Lung (tissue), 17 donors: ENCODE measurements at places on chromosomes 7 and 10.
A peak's percentile ranks its signal among the peaks of the same experiment; 100 is the strongest.

DNA sequence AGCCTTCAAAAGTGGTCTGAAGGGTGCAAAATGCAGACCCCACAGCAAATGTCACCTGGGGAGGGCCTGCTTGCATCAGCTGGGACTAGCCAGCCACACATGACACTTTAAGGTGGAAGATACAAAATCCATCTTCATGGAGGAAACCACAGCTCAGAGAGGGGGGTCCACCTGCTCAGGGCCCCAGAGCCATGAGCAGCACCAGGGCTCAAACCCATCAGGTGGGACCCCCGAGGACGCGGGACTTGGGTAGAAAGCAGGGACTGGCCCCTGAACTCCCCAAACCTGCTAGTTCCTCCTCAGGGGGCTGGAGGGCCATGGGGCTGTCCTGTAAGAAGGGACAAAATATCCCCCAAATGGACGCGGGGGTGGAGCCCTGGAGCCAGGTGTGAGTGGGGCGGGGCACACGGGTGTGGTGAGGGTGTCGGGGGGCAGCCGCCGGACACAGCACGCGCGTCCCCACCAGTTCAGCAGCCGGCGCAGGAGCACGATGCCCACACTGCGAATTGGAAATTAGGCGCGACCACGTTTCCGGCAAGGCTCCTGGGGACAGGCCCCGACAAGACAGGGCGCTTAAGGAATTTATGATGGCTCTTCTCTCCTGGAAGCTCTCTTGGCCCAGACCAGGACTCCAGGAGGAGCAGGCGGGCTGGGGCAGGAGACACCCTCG, 8.0 kb downstream of the PDGFA start:
- no peak for DNase-seq

- no peak for DNase-seq
These were observed 156.1 kb downstream of the ADARB2 start for GRCh38 chr10:1581189-1581588.

GRCh38 chr7:18081617-18082016, 54.0 kb upstream of the PRPS1L1 start:
- no peak for DNase-seq

DNA sequence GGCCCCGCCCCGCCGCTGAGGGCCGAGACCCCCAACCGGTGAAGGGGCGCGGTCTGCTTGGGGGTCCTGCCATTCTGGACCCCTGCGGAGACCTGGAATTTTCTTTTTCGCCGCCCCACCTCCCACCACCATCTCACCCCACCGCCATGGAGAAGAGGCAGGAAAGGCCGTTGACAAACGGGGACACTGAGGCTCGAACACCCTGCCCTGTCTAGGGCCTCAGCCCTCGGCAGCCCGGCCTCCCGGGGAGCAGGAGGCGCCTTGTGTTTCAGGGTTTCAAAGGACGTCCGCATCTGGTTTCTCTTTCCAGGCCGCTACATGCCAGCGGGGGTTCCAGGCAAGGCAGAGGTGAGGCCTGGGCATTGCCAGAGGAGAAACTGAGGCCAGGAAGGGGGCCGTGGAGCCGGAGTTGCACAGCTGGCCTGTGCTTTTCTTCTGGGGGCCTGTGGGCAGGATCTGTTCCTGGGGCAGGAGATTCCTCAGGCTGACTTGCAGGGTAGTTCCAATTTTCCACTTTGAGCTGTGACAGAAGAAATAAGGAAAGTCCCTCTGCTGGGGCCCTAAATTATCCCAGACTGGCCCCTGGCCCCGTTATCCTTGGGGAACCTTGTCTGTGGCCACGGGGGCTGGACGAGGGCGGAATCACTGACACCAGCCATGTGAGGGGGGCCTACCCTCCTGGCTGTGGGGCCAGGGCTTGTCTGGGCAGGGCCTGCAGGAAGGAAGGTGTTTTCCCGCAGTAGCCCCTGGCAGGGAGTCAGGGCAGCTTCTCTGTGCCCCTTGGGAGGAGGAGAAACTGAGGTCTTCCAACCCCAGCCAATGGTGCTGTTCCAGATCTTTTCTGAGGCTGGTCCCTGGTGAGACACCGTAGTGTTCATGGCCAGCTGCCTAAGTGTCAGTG, 900 bp upstream of the MICALL2 start:
- no peak for DNase-seq

GRCh38 chr10:31883397-31883796, 45.2 kb downstream of the ARHGAP12 start:
- no peak for DNase-seq

- no peak for DNase-seq
These were observed 252.3 kb downstream of the GATA3 start for GRCh38 chr10:8306685-8307364.

DNA sequence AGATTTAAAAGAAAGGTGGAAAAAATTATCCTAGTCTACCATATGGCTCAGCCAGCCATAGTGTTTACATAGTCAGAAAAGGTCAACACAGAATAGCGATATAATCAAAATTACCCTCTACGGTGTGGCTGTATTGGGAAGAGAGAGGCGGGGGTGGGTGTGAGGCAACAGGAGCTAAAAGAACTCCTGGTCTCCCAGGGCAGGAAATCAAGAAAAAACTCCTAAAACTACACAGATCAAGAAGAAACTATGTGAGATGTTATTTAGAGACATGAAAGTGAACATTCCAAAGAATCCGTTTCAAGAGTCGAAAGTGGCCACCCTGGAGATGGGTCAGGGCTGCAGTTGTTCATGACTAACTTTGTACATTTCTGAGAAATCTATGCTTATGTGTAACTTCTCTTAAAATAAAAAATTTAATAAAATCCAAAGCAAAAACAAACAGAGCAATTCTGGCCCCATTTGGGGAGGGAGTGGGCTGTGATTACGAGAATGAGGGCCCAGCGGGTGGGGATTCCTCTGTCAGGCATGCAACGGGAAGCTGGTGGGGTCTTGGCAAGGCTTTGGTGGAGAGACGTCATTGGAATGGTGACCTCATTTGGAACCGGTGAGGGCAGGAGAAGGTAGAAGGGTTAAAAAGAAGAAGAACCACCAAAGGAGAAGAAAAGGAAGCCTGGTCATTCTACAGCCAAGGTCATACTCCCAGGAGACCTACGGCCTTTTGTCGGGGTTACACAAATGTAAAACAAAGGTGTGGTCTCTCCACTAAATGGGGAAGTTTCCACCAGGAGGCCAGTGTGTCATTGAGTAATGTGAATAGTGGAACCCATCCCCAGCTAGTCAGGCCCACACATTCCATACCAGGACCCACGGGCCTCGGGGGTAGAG, 71.2 kb upstream of the DUSP5 start:
- DNase-seq = peak; percentile 11

DNA sequence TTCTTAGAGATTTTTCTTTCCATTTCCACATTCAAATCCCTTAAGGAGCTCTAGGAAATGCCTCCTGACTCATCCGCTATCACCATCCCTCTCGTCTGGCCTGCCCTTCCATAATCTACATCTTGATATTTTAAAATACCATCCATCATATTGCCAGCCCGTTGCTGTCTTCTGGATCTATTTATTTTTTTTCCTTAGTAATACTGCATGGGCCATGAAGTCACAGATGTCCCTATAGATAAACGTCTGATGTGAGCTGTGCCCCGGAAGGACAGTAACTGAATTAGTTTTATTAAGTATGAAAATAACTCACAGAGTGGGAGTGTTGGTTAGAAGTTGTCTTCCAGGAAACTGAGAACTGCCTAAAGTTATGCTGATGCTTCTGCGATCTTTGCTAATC, 76.2 kb downstream of the KLF6 start:
- DNase-seq = no peak

DNA sequence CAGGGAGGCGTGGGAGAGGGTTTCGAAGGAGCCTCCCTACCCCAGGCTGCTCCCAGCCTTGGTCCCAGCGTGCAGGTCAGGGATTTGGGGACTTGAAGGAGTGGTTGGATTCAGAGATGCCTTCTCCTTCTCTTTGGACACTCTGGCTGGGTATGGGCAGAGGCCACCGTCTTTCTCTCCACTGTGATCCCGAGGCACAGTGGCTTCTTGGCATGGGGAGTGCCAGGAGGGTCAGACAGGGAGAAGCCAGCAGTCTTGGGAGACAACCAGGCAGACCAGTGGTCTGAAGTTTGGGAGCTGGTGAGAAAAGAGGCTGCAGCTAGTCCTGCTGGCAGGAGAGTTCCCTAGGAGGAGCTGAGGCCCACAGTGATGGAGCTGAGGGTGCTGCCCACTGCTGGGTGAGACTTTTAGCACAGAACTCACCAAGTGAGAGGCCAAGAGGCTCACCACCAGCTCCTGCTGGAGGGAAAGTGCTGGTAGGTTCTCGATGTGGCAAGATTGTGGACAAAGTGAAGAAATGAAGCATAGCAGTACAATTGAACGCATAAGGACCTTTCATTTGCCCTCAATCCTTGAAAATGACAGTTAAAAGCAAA, 35.2 kb upstream of the WDFY4 start:
- no peak for DNase-seq

DNA sequence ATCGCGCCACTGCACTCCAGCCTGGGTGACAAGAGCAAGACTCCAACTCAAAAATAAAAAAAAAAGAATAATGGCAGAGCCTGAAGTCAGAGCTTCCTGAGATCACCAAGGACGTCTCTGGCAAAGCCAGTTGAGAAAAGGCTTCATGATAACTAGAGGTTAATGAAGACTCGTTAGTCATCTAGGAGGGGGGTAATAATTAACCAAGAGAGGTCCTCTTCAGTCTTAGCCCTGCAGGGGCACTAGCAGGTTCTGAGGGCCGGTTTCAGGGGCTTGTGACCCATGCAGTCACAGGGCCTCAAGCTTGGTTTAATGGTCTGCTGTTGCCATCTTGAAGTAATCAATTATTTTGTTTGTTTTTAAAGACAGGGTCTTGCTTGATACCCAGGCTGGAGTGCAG, 28.6 kb upstream of the PROSER2 start:
- no peak for DNase-seq
